ENCODE measurements at places on chromosomes 2 and 18.

- peak; percentile 81 for DNase-seq
Measured at GRCh38 chr2:215528555-215528954, 92.7 kb upstream of the FN1 start.

- no peak for DNase-seq
Measured at GRCh38 chr18:68548904-68549870, 165.7 kb downstream of the TMX3 start.

GRCh38 chr18:67596003-67596402 is 79.5 kb upstream of the DSEL start:
- DNase-seq = no peak

DNA sequence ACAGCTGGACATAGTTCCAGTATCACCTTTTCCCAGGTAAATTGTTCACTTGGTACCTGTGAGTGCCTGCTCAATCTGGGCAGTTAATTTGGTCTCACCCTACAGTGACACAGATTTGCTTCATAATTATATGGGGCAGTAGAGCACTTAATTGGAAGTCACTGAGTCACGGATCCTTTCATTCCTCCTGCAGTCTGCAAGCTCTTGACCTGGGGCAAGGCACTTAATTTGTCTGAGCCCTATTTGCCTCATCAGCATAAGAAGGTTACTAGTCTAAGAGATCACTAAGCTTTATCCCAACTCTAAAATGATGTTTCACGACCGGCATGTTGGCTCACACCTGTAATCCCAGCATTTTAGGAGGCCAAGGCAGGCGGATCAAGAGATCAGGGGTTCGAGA is 8.9 kb downstream of the FBXO36 start:
- DNase-seq = no peak

- DNase-seq = peak; percentile 31
Measured at GRCh38 chr2:127647242-127648190, 1.6 kb downstream of the GPR17 start.

DNA sequence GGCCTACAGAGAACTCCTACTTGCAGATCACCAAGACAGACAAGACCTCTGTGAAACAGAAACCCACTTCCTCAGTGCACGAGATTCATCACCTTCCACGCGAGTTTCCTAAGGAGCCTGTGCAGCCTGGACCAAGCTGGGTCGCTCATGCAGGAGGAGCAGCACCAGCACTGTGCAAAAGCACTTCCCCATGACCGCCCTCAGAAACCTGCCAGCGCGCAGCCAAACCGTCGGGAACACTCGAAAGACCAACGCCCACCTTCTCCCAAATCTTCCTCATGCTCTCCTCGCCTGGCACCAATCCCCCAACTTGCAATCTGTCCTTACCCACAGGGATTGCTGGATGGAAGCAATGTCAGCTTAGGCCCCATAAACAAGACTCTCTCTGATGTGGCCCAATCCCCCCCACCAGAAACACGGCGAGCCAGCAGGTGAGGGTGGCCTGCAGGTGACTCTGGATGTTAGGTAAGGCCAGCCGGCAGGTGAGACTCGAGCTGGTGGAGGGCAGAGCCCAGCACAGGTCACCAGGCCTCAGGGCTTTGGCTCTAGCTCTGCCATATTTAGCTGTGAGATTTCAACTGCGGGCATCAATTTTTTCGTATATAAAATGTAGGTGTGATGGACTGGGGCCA is 69.4 kb downstream of the PXDN start:
- DNase-seq = no peak

DNA sequence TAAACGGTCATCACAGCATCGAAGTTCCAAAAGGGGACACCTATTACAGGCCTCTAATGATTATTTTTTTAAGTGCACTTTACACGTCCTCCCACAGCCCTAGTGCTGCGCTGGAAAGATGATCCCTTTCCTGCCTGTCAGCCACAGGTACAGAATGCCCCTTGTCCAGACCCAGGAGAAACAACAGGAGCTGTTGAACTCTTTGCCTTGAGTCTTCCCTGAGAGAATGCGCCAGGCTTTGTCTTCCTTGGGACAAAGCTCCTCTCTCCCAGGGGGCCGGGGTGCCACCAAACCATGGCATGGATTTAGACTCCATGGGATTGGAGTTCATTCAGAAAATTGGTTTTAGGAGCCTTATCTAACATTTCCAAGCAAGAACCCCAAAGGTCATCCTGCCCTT is 319.0 kb upstream of the SOX11 start:
- DNase-seq = no peak

DNA sequence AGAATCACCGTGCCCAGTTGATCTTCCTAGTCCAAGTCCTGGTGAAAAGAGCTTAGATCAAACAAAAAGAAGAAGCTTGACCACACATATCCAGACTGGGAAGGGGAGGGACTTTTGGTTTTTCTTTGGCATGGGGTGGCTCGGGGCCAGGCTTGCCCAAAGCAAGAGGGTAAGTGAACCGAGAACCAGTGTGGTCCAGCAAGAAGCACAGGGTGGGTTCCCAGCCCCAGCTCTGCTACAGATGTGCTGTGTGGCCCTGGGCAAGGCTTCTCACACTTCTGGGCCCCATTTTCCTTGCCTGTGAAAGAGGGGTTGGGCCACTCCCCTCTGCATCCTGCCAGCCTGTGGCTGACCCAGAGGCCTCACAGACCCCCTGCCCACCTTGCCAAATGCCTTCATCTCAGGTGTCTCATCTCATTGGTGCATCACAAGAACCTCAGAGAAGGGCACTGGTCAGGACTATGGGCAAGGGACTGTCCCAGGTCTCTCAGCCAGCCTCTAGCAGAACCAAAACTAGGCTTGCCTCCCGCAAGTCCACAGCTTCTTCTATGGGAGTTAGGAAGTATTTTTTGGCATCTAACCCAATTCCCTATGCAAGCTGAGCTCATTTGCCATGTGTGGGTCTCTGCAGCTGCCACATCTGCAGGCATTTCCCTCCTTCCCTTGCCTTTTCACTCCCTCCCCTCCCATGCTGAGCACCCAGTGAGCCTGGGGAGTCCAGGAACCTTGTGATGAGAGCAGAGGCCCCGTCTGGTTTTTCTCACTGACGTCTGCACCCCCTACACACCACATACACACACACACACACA is 6.9 kb downstream of the ATP6V1B1 start:
- DNase-seq = no peak

DNA sequence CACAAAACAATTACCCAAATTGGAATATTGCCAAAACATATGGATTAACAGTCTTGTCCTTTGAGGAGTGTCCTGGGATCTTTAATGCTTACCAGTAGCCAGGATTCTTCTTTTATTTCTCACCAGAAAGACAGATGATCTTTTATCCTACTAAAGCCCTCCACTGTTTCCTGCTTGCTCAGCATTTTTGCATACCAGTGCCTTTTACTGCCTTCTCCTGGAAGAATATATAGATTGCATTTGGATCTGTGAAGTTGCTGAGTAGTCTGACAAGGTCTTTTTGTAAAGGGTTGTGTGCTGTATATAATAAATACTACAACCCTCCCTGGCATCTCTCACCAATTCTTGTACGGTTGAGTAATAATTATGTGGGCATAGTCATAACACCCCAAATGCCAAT is 652.2 kb downstream of the LRRTM4 start:
- DNase-seq = no peak

DNA sequence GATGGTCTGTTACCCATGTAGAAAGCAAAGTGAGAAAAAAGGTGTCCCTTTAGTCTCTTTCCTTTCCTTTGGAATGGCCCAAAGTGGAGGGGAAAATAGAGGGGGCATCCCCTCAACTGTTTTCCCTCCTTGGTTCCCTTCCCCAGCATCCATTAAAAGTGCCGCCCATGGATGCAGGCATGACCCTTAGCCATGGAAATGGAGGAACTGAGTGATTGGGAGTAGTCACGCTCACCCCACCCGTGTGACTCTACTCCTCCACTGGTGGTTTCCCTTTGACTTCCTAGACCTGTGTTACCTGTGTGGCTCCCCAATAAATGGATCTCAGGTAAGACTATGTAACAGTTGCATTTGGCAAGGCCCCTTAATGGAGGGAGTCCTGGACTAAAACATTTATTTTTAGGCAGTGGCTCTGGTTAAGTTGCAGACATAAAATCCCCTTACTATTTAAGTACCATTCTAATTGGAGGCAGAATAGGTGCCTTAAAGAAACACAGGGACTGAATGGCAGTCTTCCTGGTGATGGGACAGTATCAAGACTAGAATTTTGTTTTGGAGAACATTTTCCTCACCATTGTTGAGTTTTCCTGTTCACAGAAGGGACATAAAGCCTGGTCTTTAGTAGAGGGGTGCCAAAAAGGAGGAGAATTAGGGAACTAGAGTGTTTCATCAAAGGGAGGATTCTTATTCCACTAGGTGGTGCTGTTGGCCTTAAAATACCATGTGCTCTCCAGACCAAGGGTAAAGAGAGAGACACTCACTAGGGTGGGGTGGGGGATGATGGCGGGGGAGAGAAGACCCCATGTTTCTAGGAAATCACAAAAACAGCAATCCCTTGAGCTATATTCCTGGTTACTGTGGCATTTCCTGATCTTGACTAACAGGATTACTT is 25.7 kb upstream of the PLA2R1 start:
- no peak for DNase-seq

DNA sequence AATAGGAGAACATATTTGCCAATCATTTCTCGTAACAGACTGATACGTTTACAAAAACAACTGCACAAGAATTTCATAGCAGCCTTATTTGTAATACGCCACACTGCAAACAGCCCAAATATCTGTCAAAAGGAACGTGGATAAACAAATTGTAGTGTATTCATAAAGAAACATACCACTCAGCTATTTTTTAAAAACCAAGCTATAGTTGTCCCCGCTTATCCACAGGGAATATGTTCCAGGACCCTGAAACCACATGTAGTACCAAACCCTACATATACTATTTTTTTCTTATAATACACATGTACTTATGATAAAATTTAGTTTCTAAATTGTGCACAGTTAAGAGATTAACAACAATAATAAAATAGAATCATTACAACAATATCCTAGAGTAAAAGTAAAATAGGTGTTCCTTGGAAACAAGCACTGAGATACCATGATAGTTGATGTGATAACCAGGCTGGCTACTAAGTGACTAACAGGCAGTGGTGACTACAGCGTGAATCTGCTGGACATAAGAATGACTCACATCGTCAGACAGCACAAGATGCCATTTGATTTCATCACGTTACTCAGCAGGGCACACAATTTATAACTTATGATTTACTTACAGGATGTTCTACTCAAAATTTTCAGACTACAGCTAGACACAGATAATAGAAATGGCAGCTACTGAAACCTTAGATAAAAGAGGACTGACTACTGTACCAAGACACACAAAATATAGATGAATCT is 367.4 kb downstream of the NCKAP5 start:
- peak; percentile 71 for DNase-seq

DNA sequence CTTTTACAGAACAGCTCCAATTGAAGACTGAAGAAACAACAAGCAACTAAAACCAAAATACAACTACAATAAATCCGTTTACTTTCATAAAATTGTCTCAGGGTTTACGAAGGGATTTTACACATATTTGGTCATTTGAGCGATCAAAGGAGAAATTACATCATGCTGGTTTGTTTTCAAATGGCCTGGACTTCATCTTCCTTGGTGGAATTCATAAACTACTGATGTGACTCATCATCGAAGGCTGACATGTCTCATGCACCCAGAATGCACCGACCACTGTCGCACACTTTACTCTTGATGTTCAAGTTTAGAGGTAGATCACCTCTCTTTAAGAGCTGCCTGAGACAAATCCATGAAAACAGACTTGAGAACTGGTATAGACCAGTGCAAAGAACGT is 25.6 kb upstream of the PMAIP1 start:
- peak; percentile 30 for DNase-seq

- DNase-seq = no peak
Measured at GRCh38 chr2:16302431-16303272, 362.3 kb downstream of the MYCN start.

GRCh38 chr18:56637711-56638231 is 621 bp downstream of the TXNL1 start:
- DNase-seq = peak; percentile 3
